ENCODE measurements at places on chromosomes 4 and X.

GRCh38 chr4:107922486-107923473 is 8.6 kb upstream of the CYP2U1 start:
- no peak for DNase-seq

GRCh38 chr4:55549888-55550287 is 3.2 kb upstream of the CLOCK start:
- DNase-seq = no peak

- no peak for DNase-seq
These were observed 109.2 kb upstream of the PCDH18 start for GRCh38 chr4:137641544-137641943.

- no peak for DNase-seq
These were observed 7.4 kb upstream of the ERAS start for GRCh38 chrX:48818866-48819265.

GRCh38 chr4:143234153-143234552 is 49.4 kb downstream of the USP38 start:
- DNase-seq = no peak

GRCh38 chr4:36273276-36273675 is 8.1 kb upstream of the DTHD1 start:
- DNase-seq = no peak

- no peak for DNase-seq
These were observed 83.2 kb downstream of the SH3KBP1 start for GRCh38 chrX:19804151-19804550.

DNA sequence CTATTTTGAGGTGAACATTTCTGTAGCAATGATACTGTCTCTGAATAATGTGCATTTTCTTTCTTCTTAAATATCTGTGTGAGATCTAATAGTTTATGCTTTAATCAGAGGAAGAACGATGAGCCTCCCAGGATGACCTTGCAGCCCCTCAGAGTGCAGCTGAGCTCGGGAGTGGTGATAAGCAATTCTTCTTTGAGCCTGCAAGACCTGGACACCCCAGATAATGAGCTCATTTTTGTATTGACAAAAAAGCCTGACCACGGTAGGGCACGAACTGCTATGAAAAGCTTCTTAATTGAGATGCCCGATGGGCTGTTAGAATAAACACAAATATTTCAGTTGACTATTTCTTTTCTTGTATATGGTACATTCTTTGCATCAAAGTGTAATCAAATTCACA is 105.0 kb upstream of the ANXA3 start:
- DNase-seq = no peak

GRCh38 chr4:14132301-14132700 is 504.8 kb upstream of the BOD1L1 start:
- no peak for DNase-seq

- DNase-seq = no peak
These were observed 141.1 kb downstream of the AASDH start for GRCh38 chr4:56246233-56246610.

DNA sequence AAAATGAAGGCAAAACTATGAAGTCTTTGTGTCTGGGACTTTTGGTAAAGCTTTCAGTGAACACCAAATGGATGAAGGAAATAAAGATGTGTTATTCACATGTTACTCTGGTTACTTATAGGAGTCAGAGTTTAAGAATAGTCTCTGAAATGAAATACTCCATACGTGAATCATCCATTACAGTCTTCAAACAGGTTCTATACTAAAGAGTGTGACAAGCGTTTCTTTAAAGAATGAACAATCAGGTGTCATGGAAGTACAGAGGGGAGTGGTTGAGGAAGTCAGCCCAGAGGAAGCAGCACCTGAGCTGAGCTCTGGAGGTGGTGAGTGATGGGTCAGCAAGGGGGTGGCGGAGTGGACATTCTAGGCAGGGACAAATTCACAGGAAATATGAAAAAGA is 41.8 kb upstream of the SORBS2 start:
- no peak for DNase-seq

- DNase-seq = no peak
These were observed 494.1 kb downstream of the GABRG1 start for GRCh38 chr4:45629717-45630116.

- no peak for DNase-seq
These were observed 22.2 kb upstream of the GPM6A start for GRCh38 chr4:175834312-175834672.

DNA sequence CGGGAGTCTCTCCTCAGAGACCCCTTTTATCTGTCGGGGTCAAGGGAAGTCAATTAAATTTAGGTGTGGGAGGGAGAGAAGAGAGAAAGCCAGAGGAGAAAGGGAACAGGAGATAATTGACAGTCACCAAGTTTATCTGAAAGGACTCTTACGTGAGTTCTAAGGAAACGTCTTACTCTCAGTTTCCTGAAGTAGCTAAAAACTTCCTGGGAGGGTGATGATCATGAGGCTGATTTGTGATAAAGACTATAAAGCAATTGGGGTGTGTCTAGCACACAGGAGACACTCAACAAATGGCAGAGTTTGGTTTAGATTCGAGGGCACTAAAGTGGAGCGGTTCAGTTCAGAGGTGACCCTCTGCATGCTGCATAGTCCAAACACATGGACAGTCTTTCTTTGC is 254.1 kb downstream of the FBXW7 start:
- no peak for DNase-seq

DNA sequence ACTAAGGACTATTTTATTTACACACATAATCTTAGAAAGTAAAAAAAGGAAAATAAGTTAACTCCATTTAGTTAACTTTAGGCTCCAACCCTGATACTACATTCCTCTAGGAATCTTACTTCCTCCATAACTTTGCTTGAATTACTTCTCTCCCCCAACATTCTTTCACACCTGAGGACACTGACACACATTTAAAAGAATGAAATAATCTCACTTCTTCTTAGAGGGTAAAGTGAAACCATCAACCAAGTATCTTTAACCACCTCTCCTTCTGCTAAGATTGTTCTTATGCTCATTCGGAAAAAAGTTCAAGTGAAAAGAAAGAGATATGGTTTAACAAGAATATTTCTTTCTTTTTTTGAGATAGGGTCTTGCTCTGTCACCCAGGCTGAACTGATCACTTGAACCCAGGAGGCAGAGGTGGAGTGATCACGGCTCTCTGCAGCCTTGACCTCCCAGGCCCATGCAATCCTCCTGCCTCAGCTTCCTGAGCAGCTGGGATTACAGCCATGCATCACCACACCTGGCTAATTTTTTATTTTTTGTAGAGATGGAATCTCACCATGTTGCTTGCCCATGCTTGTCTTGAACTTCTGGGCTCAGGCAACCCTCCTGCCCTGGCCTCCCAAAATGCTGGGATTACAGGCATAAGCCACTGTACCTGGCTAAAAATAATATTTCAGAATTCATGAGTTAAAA is 28.5 kb downstream of the SLC25A4 start:
- DNase-seq = no peak

- DNase-seq = no peak
These were observed 51.8 kb downstream of the CHRDL1 start for GRCh38 chrX:110743679-110744340.

GRCh38 chr4:47109379-47109778 is 78.0 kb downstream of the GABRB1 start:
- DNase-seq = no peak

DNA sequence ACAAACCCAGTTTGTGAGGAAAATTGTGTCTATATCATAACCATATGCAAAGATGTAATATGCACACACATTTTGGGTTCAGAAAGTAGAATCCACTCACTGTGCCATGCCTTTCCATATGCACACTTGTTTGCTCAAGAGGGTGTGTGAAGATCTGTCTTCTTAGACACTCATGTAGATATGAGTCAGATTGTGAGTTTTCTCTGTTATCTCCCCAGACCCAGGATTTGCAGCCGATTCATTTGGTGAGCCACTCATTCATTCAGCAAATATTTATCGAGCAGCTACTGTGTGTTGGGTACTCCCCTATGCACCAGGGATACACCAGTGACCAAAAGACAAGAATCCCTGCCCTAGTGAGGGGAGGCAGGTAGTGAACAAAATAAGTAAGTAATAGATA is 81.5 kb downstream of the CLCN5 start:
- no peak for DNase-seq

DNA sequence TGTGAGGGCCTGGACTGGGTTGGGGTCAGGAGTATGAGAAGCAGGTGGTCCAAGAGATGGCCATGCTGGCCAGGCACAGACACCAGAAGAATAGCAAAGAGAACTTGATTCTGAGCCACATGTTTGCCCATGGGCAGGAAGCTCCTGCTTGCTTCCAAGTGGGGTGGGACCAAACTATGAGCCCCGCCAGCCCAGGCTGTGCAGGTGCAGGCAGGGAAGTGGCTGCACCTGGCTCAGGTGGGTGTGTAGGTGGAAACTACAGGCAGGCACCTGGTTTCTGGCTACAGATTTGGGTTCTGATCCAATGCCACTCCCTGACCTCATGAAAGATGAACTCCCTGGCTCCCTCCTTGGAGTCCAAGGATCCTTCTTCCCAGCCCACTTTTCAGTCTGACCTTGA is 207.9 kb upstream of the KLF3 start:
- DNase-seq = no peak

- no peak for DNase-seq
These were observed 30.9 kb downstream of the AR start for GRCh38 chrX:67574696-67575095.

DNA sequence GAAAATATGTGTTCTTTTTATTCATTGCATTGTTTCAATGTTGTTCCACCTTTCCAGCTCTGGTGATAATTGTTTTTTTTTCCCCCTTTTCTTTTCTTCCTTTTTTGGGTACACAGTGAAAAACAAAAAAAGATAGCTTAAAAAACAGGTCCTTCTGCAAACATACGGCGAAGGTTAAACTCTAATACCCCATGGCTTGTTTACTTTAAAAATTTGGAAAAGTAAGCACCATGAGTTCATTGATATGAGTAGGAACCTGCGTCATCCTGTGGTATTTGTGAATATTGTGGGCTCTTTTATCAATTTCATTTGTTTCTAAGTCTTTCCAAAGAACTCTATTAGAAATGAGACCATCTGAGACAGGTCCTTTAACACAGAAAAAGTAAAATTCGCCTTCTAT is 123.5 kb downstream of the CHRNA9 start:
- DNase-seq = no peak

DNA sequence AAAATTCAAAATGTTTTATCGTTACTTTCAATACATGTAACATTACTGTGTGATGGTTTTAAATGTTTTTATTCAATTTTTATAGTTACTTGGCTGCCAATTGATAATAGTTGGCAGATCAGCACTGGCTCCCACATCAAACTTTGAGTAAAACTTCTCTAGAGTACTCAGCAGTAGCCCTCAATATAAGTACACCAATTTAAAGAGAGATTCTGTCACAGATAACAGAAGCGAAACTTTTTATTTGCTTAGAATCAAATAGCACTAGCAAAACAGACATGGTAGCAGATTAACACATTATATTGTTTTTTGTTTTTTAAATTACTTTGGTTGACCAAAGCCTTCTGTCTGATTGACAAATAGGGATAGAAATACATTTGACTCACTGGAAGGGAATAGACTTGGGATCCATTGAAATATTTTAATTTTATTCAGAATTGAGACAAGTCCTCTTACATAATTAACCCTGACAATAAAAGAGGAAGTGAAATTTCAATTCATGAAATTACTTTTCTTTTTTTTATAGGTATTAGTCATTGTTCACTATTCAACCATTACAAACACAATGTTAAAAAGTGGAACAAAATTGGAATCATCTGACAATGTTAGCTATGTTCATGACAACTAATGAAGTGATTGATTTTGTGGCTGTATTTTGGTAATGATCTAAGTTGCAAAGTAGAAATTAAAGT is 554.9 kb downstream of the KLHL4 start:
- no peak for DNase-seq

- DNase-seq = no peak
These were observed 93.9 kb upstream of the FRMPD3 start for GRCh38 chrX:107355533-107355932.

DNA sequence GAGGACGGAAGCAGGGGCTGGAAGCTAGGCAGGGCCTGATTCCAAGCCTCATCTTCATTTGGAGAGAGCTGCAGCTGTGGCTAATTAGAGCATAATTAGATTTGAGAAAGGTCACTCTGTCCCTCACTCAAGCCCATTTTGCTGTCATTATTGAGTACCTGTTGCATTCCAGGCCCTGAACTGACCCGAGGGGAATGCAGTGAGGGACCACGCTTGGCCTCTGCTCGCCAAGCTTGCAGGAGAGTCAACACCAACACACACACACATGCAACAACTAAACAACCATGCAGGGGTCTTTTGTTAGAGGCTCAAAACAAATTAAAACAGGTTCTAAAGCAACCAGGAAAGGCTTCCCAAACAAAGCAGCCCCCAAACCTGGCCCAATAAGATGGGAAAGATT is 52.7 kb upstream of the MAMLD1 start:
- DNase-seq = no peak

DNA sequence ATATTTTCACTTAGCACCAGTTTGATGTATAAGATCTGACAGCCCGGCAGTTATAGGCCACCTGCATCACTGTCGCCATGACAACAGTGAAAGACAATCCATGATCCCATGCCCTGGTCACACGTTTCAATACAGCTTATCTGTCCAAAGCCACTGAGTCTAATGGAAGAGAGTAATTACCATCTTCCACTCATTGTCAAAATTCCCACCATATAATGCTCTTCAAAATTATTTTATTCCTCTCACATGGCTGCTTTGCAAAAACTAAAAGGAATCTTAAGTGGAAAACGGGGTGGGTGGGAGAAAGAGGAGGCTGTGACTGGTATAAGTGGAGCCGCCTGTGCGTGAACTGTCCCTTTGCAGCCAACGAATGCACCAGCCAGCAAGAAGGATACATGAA is 44.2 kb downstream of the MAML3 start:
- no peak for DNase-seq

DNA sequence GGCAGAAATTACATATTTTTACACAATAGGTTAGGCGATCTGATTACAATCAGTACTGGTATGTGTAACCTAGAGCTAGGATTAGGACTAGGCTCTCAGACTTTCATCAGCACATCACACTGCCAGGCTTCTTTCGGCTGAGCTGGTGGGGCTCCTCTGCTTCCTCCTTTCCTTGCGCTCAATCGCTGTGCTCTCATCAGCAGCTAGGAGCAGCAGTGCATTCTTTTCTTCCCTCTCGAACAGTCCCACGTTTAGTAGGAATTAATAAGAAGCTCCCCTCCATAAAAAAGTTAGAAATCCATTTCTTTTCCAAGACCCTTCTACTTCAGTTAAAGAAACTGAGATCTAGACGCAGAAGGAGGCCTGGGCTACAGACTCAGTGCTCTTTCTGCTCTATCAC is 350.4 kb downstream of the SPRY1 start:
- no peak for DNase-seq

DNA sequence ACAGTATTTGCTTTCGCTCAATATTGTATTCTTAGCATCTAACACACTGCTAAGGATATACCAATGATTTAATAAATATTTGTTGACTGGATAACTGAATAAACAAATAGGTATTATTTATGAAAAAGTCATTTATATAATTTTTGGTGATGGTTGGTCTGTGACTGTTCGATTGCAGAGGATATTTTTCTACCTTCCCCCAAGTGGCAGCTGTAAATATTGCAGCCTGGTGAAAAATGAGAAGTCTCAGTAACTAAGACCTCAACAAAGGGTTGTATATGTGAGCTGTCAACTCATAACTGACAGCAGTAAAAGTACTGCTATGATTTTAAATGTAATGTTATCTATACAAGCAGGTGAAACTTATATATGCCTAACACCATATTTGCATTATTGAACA is 36.0 kb downstream of the HTR2C start:
- no peak for DNase-seq

GRCh38 chr4:155769090-155769489 is 10.3 kb downstream of the GUCY1B1 start:
- no peak for DNase-seq
